ENCODE measurements at places on chromosomes 5 and 9. TPM values are rescaled to one million over a fixed set of nuclear protein-coding genes. Genes with fewer than 3 reads are reported as not detected.

DNA sequence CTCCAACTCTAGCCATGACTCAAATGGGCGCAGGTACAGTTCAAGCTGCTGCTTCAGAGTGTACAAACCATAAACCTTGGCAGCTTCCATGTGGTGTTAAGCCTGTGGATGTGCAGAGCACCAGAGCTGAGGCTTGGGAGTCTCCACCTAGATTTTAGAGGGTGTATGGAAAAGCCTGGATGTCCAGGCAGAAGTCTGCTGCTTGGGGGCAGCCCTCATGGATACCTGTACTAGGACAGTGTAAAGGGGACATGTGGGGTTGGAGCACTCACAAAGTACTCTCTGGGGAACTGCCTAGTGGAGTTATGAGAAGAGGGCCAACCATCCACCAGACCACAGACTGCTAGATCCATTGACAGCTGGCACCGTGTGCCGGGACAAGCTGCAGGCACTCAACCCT, 273.5 kb upstream of the ST8SIA4 start:
- DNase-seq: no peak

The ADAMTS19 gene
- total RNA-seq: not detected

The FAM151B gene
- total RNA-seq: 6.8 TPM

The VLDLR gene
- 41.3 TPM for total RNA-seq

The ENTREP1 gene
- total RNA-seq: 0.41 TPM

DNA sequence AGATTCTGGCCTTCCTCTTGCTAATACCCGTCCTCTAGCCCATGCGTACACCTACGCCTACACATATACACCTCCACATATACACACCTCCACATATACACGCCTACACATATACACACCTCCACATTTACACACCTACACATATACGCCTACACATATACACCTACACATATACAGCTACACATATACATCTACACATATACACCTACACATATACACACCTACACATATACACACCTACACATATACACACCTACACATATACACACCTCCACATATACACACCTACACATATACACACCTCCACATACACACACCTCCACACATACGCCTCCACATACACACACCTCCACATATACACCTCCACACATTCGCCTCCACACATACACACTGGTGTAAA, 27.2 kb downstream of the AK3 start:
- no peak for DNase-seq

- DNase-seq: no peak
Measured at GRCh38 chr9:20997503-20998076, 33.9 kb downstream of the HACD4 start.

The ENDOG gene
- 14.3 TPM for total RNA-seq

The FGD3 gene
- not detected for total RNA-seq

The CEL gene
- total RNA-seq: 0.27 TPM

The SPATA31D4 gene
- not detected for total RNA-seq

DNA sequence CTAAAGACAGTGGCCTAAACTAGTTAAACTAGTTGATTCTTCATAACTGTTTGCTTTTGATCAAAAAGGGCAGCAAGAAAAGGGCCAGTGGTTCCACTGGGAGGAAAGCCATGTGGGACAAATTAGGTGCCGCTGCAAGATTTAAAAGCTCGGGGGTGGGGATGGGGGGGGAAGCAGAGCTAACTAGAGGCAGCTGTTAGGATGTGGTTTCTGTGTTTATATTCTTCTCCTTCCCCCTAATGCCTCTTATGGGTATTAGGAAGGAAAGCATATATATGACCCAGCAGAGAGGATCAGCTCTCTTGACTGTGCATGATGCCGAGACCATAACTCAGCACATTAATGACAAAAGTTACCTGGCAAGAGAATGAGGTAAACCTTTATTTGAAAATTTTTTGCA, 65.7 kb downstream of the EFNA5 start:
- DNase-seq: no peak

DNA sequence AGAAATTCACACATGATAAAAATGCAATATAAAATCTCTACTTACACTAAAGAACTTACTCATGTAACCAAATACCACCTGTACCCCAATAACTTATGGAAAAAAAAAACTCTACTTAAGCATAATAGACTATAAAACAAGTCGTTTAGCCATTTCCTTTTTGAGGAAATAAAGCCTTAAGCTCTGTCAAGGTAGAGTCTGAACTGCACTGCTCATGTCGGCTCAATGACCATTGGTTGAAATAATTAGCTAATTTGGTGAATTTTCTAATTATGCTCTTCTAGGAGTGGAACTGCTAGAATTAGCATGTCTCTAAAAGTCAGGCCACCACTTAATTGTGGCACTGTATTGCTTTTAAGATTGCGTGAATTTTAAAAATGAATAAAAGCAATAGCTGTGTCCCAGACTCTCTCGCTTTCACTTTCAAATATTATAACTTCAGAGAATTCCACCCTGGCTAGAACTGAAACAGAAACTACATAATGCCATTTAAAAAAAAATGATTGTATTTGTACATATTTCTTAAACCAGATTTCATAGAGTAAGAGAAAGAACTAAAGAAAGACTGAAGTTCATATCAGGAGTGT, 113.0 kb upstream of the PCA3 start:
- DNase-seq: peak; percentile 40

DNA sequence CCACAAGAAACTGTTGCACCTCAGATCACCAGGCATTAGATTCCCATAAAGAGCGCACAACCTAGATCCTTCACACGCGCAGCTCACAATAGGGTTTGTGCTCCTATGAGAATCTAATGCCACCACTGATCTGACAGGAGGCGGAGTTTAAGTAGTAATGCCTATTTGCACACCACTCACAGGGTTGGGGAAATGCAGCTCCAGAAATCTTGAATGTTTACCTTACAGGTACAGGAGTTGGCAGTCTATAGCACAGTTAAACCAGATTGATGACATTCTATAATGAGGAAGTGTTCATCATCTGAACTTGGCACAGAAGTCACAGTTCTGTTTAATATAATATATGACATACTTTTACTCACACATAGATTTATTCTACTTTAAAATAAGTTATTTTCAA, 732.2 kb upstream of the ZNF608 start:
- no peak for DNase-seq

GRCh38 chr9:3863111-3863528, 337.3 kb upstream of the RFX3 start:
- peak; percentile 77 for DNase-seq

DNA sequence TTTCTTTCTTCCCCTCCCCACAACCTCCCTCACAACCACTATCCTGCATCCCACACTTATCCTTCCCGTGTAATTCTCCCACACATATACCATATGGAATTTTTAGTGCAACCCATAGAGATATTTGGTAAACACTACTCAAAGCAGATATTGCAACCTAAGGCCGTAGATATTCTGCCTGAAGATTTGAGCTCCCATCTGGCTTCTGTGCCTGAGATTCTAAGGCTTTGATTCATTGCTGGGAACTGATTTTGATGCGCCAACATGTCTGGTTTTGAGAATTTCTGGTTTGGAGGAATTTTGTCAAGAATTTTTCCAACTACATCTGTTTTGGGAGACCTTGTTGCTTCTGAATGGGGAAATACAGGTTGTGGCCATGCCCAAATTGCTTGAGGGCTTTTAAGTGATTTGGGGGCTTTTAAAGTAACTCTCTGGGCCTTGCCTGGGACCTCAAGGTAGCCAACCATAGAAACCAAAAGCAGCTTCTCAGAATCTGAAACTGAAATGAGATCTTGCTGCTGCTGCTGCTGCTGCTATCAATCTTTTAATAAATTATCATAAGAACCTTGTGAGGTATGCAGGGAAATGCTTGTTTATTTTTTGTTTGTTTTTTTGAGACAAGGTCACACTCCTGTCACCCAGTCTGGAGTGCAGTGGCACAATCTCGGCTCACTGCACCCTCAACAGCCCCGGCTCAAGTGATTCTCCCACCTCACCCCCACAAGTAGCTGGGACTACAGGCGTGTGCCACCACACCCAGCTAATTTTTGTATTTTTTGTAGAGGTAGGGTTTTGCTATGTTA, 36.2 kb downstream of the PLAC8L1 start:
- DNase-seq: no peak

The ATP10B gene
- total RNA-seq: not detected

DNA sequence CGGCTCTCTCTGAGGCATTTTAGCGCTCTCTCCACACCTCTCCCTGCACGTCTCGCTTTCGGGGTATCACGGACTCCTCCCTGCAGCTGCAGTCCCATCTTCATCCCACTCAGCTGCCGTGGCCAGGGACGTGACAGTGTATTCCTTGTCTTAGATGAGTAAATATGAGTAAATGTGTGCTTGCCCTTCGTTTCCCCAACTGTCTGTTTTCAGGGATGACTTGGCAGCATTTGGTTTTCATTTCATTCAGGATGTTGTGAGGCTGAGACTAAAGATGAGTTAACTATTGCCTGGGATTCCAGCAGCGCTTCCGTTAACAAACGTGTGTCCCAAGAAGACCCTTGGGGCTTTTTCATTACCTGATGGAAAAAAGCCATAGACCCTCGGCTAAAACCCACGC, 29.5 kb downstream of the GDNF start:
- DNase-seq: peak; percentile 26

DNA sequence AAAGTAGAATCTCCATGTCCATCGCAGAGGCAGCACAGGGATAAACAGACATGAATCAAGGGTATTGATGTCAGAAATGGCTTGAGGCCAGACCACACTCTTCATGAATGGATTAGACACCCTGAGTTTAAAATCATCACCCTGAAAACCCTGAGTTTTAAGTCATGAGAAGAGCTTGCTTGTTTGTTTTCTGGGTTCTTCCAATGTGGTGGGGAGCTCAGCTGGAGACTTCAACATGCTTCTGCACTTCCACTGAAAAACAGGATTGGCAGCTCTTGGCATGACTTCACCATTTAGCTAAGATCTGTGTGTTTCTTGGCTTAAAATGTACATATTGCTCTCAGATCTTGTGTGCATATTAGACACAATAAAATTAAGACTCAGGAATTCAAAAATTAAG, 9.8 kb downstream of the GCNT4 start:
- DNase-seq: no peak

GRCh38 chr5:111935835-111936234, 178.8 kb upstream of the NREP start:
- DNase-seq: no peak
